OCI-M1 (cell line): ENCODE measurements at places on chromosomes 16 and 17.

- DNase-seq, result no peak
Measured at GRCh38 chr17:59892251-59892923, 356 bp downstream of the TUBD1 start.

DNA sequence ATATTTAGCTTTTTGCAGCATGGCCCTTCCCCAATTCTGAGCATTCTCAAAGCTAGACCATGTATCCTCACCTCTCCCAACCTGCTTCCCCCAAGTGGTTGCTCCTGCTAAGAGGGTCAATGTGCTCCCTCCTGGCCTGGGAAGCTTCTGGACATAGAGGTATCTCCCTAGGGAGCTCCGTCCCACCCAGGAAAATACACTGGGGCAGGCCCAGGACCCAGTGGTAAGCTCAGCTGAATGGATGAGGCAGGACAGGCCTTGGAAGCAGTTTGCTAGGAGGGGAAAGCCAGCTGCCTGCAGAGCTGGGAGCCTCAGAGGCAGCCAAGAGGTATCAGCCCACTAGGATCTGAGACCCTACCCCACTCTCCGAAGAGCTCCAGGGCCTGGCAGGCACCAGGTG lies 1721.6 kb downstream of the TP53TG3F start:
- DNase-seq, result no peak

- DNase-seq, result no peak
Measured at GRCh38 chr16:16890964-16891363, 512.0 kb downstream of the NPIPA7 start.

DNA sequence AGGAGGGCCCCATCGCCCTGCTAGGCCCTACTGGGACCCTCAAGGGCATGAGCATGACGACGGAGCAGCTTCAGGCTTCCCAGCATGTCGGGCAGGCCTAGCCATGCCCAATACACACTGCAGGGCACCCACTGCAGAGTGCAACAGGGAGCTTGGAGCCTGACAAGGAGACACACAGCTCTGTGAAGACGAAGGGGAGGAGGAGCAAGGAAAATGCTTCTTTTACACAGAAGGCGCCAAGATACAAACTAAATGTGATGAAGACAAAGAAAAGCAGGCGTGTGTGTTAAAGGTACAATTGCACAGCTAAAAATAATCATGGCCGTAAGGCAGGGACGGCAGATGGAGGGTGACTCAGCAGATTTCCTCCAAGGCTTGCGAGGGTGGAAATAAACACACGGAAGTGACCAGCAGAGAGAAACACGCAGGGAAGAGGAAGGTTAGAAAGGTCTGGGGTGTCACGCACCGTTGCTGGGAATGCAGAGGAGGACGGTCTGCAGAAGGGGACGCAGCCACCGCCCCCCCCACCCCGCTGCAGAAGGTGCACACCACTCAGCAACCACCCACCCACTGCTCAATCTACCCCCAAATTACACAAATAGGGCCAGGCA lies 108.5 kb downstream of the ZNF778 start:
- peak; percentile 81 for DNase-seq
